Neural crest cell (in vitro differentiated cells): ENCODE measurements at places on chromosomes 12 and 14.

GRCh38 chr12:118749646-118750045 is 231.7 kb upstream of the SRRM4 start:
- DNase-seq = no peak

- DNase-seq = no peak
These were observed 134.2 kb downstream of the SYNE2 start for GRCh38 chr14:63986789-63987533.

GRCh38 chr12:30914986-30915591 is 11.5 kb upstream of the TSPAN11 start:
- DNase-seq = no peak

DNA sequence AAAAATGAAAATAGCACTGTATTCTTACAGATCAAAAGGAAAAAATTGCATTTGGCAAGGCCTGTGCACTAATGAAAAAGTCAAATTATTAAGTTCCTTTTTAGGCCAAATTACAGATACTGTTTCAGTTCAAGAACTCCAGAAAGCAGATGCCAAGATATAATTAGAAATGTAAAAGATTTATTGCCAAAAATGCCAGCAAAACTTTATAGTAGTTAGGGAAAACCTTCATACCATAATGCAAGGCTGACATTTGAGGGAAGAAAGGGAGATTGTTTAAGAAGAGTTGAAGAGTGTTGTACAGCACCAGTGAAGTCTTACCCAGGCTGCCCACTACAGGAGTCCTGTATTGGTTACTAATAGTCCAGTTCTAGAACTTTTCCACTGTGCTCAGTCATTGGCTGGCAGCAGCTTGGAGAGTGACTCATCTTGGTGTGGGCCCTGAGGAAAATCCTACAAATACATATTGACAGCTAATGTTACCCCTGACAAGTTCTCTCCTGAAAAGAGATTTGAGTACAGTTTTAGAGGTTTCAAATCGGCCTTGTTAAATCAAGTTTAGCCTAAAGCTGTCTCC is 600.4 kb downstream of the C12orf50 start:
- DNase-seq = no peak

DNA sequence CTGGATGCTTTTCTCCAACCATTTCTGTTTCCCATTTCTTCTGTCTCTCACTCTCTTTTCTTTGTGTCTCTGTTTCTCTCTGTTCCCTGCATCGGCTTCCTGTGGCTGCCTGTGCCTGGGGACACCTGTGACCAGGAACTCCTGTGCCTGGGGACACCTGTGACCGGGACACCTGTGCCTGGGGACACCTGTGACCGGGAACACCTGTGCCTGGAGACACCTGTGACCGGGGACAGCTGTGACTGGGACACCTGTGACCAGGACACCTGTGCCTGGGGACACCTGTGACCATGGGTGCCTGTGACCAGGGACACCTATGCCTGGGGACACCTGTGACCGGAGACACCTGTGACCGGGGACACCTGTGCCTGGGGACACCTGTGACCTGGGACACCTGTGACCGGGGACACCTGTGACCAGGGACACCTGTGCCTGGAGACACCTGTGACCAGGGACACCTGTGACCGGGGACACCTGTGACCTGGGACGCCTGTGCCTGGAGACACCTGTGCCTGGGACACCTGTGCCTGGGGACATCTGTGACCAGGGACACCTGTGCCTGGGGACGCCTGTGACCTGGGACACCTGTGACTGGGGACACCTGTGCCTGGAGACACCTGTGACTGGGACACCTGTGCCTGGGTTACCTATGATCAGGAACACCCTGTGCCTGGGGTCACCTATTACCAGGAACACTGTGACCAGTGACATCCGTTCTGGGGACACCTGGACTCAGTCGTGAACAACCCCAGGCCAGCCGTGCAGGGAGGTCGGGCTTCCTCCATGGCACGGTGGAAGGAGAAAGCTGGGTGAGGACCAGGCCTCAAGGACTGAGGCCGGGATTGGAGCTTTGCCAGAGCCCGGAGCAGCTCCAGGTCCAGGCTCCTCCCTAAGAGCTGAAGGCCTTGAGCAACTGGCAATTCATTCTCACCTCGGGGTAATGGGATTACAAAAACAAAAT is 23.4 kb upstream of the FBRSL1 start:
- no peak for DNase-seq

DNA sequence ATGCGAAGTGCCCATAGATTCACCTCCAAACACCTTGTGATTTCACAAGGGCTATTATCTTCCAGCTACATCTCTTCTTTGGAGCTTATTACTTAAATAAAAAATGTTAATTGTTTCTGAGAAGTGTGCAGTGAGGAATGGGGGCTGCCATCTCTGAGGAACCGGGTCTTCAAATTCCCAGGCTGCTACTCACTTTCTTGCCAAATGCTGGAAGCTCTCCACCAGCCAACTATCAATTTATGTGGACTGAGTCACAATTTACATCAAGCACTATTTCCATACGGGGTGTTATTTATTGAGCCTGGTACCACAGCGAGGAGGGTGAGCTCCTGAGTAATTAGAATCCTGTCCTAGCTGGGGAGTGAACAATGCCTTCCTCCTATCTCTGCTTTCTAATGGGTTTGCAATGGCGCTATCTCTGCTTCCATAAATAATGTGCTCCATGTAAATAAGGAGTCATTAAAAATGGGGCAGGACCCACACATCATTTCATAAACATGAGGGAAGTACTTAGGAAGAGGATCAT is 898.3 kb downstream of the VRK1 start:
- DNase-seq = no peak

GRCh38 chr12:50375802-50376201 is 20.6 kb downstream of the FAM186A start:
- no peak for DNase-seq

- no peak for DNase-seq
These were observed 158.7 kb downstream of the SYT1 start for GRCh38 chr12:79023261-79023660.

DNA sequence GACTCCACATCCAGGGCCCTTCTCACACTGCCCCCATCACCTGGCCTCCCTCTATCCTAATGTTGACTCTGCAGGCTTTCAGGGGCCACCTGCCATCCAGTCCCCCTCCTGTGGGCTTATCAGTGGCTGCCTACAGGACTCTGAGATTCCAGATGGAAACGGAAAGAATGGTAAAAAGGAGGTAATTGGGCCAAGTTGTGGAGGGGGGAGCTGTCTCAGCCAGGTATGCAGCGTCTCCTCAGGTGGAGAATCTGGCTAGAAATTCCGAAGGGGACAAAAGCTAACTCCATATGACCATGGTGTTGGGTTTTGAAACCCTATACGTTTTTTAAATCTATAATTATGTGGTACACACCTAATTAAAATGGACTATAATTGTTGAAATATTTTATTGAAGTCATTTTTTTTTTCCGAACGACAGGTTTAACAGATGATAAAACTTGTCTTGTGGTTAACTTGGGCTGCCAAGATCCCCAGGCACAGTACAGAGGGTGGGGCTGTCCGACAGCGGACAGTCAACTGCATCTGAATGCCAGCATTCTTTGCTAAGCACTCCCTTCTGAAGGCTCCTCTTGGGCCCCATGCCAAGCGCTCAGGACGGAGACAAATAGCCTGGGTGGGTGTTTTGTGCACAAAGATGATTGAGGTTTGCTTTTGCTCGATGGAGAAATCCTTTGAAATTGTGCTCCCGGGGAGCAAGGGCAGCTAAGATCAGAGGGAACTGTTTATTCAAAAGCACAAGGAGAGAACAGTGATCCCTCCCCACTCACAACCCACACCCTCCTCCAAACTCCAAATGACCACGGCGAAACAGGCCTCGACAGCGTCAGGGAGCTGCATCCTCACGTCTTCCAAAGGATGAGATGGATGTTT is 365.6 kb downstream of the BCL11B start:
- no peak for DNase-seq

- DNase-seq = peak; percentile 45
These were observed 21.3 kb downstream of the LRRIQ1 start for GRCh38 chr12:85057370-85057963.

GRCh38 chr12:1781772-1782171 is 38.6 kb upstream of the LRTM2 start:
- DNase-seq = no peak

GRCh38 chr12:52242442-52243258 is 9.6 kb downstream of the KRT7 start:
- DNase-seq = no peak

- no peak for DNase-seq
These were observed 64.5 kb upstream of the STK38L start for GRCh38 chr12:27179400-27180214.

GRCh38 chr14:65075628-65076325 is 26.5 kb downstream of the MAX start:
- no peak for DNase-seq

GRCh38 chr14:63632932-63633514 is 8.6 kb downstream of the WDR89 start:
- DNase-seq = no peak

DNA sequence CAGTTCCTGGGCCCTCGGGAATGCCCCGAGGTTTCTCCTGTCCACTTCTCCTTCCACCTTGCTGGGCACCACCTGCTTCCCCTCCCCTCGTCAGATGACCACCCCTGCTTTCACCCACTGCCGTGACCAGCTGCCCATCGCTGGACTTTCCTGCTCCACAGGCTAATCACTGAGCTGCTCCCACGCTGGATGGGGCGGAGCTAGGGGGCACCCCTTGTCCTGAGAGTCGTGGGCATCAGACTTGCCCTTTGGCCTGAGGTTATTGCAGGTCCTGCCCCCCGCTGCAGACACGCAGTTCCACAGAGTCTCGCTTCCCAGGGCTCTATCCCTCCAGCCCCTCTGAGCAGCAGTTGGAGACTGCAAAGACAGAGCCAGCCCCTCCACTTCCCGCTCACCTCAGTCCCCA is 427 bp downstream of the SLC6A12 start:
- no peak for DNase-seq

GRCh38 chr14:38536376-38537038 is 280.6 kb upstream of the CLEC14A start:
- DNase-seq = no peak

DNA sequence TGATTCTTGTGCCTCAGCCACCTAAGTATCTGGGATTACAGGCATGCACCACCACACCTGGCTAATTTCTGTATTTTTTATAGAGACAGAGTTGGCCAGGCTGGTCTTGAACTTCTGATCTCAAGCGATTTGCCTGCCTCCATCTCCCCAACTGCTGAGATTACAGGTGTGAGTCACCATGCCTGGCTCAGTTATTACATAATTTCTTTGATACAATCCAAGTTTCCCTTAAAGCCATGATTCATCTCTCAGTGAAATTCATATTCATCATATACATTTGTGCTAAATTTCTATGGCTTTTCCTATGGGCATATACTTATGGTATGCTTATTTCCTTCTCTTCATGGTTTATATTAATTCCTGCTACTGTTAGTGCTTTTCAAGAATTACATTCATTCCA is 29.1 kb upstream of the PZP start:
- DNase-seq = no peak

- peak; percentile 97 for DNase-seq
These were observed 338.3 kb downstream of the EMP1 start for GRCh38 chr12:13534645-13535398.

GRCh38 chr14:23121361-23121771 is 2.3 kb upstream of the CEBPE start:
- no peak for DNase-seq

DNA sequence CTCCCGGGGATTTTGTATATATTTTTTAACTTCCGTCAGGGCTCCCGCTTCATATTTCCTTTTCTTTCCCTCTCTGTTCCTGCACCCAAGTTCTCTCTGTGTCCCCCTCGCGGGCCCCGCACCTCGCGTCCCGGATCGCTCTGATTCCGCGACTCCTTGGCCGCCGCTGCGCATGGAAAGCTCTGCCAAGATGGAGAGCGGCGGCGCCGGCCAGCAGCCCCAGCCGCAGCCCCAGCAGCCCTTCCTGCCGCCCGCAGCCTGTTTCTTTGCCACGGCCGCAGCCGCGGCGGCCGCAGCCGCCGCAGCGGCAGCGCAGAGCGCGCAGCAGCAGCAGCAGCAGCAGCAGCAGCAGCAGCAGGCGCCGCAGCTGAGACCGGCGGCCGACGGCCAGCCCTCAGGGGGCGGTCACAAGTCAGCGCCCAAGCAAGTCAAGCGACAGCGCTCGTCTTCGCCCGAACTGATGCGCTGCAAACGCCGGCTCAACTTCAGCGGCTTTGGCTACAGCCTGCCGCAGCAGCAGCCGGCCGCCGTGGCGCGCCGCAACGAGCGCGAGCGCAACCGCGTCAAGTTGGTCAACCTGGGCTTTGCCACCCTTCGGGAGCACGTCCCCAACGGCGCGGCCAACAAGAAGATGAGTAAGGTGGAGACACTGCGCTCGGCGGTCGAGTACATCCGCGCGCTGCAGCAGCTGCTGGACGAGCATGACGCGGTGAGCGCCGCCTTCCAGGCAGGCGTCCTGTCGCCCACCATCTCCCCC is 777 bp downstream of the ASCL1 start:
- peak; percentile 59 for DNase-seq

GRCh38 chr14:101583715-101584054 is 22.4 kb downstream of the DIO3 start:
- DNase-seq = no peak

DNA sequence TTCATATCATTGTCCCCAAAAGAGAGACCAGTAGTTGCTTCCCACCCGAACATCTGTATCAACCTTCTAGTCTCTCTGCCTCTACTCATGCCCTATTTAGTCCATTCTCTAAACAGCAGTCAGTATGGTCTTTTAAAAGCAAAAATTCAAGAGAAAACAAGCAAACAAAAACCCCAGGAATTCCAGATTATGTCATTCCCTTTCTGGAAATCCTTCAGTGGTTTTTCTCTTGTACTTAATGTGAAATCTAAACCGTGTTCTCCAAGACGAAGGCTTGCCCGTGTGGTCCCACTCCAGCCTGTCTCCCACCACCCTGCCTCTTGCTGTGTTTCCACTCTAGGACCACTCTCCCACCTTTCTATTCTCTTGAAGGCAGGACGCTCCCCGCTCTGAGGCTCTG is 90.8 kb downstream of the TMEM30B start:
- DNase-seq = no peak

DNA sequence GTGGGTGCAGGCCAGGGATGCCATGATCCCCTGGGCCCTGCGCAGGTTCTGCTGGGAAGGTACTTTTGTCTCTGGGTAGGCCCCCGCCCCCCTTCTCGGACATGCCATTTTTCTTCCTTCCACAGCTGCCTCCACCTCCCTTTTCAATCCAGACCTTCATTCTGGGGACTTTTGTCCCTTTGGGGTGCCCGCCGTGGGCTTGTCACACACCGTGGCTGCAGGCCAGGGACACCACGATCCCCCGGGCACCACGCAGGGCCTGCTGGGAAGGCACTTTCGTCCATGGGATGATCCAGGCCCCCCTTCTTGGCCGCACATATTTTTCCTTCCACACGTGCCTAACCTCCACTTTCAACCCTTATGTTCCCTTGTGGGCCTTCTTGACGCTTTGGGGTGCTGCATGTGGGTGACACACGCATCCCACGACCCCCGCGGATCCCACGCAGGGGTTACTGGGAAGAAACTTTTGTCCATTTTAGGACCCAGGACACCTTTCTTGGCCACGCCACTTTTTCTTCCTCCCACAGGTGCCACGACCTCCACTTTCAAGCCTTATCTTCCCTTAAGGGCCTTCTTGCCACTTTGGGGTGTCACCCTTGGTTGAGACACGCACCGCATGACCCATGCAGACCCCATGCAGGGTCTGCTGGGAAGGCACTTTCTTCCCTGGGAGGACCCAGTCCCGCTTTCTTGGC is 272.5 kb downstream of the ALG10 start:
- no peak for DNase-seq

- peak; percentile 26 for DNase-seq
These were observed 718 bp downstream of the CCDC92 start for GRCh38 chr12:123971770-123972456.

GRCh38 chr12:57631566-57632072 is 1.4 kb downstream of the B4GALNT1 start:
- DNase-seq = no peak
